HEK293T (cell line): ENCODE measurements at places on chromosomes 4 and X.

GRCh38 chrX:11537141-11537540 is 128.6 kb downstream of the ARHGAP6 start:
- DNase-seq = no peak

DNA sequence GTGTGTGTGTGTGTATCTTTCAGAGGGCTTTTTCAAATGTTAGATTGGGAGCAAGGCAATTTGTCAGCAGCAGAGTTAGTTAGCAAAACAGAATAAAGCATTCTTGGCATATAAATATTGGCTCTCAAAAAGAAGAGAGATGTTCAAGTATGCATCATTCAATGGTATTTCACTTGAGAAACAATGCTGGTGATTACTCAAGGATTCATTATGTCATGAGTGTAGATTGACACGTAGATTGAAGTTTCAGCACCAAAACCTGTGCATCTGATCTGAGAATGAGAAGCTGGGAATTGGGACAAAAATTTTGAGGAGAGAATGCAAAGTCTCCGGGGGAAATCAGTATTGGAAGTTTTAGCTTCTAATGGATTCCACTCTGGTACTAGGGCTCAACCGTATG is 241.4 kb downstream of the FRMPD4 start:
- no peak for DNase-seq

- DNase-seq = no peak
Observed at GRCh38 chrX:109782994-109783700, 50.1 kb upstream of the ACSL4 start.

- no peak for DNase-seq
Observed at GRCh38 chr4:124279741-124280140, 432.8 kb downstream of the ANKRD50 start.

DNA sequence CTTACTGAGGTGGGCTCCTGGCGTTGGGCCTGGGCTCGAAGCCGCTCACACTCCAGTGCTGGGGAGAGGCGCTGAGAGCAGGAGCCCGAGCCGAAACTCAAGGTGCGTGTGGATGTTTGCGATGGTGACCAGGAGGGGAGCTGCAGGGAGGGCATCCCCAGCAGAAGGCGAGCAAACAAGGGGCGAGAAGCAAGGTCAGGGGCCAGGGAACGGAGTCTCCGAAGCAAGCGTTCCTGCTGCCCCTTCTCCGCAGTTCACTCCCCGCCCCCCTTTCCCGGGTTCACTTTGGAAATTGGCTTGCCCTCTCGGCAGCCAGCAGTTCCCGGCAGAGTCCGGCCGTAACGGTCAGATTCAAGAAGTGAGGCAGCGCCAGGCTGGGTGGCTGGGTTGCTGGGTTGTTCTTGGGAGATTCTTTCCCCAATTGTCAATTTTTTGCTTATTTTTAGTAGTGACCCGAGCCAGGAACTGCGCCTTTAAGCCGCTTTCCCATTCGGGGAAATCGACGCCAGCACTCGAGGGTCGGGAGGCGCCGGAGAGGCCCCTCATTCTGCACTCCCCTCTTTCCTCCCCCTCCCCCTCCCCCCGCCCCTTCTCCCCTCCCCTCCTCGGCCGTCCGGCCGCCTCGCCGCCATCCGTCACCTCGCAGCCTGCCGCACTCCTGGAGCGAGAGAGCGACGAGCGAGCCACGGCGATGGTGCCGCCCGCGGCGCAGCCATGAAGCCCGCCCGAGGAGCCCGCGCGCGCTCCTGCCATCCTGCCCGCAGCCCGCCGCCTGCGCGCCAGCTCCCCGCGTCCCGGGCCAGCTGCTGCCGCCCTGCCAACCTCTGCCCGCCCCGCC is at the start of gene FRMPD3:
FRMPD3 (plus strand) TSS at position 655 of the 838 bp plus-strand sequence. CDS start 76,937 bp downstream, outside the sequence.
- peak; percentile 48 for DNase-seq

GRCh38 chr4:186689476-186689875 is 34.2 kb downstream of the FAT1 start:
- no peak for DNase-seq

- no peak for DNase-seq
Observed at GRCh38 chr4:41327770-41328169, 71.0 kb downstream of the UCHL1 start.

GRCh38 chr4:81883530-81884450 is 412.1 kb upstream of the RASGEF1B start:
- DNase-seq = no peak

DNA sequence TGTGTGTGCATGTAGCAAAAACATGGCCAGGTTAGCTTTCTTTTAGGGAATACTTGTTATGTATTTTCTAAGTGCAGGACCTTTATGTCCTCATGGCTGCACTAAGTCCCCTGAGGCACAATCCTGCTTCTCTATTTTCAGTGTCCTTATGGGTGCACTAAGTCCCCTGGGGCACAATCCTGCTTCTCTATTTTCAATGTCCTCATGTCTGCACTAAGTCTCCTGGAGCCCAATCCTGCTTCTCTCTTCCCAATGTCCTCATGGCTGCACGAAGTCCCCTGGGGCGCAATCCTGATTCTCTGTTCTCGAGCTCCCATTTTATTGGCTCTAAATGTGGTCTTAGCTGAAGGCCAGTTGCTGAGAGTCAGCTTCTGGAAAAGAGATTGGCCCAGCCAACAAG is 49.7 kb upstream of the GPRIN3 start:
- DNase-seq = no peak

DNA sequence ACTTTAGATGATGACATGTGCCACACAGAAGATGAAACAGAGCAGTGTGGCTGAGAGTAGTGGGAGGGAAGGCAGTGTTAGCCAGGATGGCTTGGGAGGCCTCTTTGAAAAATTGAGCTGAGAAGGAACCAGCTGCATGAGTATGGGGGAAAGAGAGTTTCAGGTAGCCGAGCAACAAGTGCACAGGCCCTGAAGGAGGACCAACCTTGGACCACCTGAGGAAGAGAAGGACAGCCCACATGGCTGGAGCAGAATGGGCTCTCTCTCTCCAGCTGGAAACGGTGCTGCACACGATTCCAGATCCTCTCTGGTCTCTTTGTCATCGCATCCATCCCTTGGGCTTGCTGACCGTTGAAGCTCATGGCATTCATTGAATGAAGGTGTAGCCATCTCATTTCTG is 23.9 kb upstream of the BCOR start:
- no peak for DNase-seq

GRCh38 chr4:72631296-72631695 is 62.3 kb upstream of the ADAMTS3 start:
- no peak for DNase-seq

DNA sequence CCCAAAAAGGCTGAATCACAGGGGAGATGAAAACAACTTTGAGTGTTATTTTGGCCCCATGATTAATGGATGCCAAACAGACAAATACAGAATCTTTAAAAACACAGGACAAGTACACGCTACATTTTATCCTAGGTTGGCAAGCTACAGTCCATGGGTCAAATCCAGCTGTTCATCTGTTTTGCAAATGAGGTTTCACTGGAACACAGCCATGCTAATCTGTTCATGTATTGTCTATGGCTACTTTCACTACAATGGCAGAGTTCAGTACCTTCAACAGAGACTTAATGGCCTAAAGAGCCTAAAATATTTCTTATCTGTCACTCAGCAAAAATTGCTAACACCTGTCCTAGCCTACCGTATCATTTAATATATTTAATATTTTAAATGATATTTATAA is 1548.5 kb upstream of the IGFBP7 start:
- DNase-seq = no peak

DNA sequence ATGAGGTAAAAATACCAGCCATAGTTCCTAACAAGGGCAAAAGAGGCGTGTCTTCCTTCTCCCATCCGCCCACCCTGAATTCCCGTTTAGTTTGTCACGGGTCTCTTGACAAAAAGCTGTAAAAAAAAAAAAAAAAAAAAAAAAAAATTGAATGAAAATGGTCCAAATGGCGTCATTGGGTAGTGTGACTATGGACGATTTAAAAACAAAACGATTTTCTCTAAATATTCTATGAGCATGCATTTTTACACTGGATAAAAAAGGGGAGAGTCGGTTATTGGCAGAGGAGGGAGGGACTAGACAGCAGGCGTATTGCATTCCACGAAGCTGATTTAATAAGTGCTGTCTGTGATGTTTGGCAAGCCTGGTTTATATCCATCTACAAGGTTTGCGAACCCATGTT is at the start of gene FAM133A:
FAM133A (plus strand) TSS at position 338 of the 403 bp plus-strand sequence. CDS start 35,214 bp downstream, outside the sequence.
- DNase-seq = peak; percentile 10

- no peak for DNase-seq
Observed at GRCh38 chrX:140355922-140356321, 148.9 kb downstream of the SOX3 start.
